ENCODE measurements at places on chromosomes 2 and 18. TPM values are rescaled to one million over a fixed set of nuclear protein-coding genes. Genes with fewer than 3 reads are reported as not detected.

TTC39C gene
- 1.1 TPM for total RNA-seq

ZNF804A gene
- total RNA-seq = 0.82 TPM

SNTG2 gene
- total RNA-seq = 1.5 TPM

TUBA3E gene
- not detected for total RNA-seq

GRHL1 gene
- total RNA-seq = 0.82 TPM
